Fibroblast of skin of left quadriceps (primary cell): ENCODE measurements at places on chromosomes 5 and 9.

- DNase-seq, result no peak
Measured at GRCh38 chr9:5095795-5096194, 89.6 kb downstream of the INSL6 start.

DNA sequence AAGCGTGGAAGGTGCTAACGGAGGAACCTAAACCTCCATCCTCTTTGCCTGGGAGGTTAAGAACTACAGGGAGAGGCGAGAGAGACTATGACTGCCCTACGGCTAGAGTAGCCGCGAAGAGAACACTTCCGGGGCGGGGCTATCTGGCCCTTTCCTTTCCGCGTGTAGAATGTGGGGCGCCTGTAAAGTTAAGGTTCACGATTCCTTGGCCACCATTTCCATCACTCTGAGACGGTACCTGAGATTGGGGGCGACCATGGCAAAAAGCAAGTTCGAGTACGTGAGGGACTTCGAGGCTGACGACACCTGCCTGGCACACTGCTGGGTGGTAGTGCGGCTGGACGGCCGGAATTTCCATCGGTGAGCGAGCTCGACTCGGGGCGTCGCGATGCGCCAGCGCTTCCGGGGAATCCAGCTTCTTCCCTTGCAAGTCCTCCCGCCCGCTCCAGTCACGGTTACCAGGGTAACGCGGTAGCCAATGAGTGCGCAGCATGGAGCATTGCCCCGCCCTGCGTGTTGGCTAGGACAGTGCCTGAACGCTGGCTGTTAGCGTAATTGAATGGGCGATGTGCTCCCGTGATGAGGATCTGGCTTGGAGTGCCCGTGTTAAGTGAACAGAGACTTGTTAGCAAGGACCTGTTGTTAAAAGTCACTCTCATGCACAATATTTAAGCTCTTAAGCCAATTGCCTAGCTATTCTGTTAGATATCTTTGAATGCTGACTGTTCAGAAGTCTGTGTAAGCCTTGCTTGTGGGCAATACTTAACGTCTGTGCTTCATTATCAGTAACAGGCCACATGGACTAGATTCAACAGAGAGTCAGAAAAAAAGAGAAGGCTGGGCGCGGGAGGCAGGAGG, at the start of gene THG1L:
Gene THG1L (plus strand): TSS at position 149 of the 858 bp plus-strand sequence. CDS start 21 bp downstream, at position 170.
- peak; percentile 97 for DNase-seq

- DNase-seq, result peak; percentile 60
Measured at GRCh38 chr9:109440797-109441287, 57.3 kb downstream of the PTPN3 start.

GRCh38 chr5:107304684-107305083, 366.1 kb downstream of the EFNA5 start:
- DNase-seq, result no peak

DNA sequence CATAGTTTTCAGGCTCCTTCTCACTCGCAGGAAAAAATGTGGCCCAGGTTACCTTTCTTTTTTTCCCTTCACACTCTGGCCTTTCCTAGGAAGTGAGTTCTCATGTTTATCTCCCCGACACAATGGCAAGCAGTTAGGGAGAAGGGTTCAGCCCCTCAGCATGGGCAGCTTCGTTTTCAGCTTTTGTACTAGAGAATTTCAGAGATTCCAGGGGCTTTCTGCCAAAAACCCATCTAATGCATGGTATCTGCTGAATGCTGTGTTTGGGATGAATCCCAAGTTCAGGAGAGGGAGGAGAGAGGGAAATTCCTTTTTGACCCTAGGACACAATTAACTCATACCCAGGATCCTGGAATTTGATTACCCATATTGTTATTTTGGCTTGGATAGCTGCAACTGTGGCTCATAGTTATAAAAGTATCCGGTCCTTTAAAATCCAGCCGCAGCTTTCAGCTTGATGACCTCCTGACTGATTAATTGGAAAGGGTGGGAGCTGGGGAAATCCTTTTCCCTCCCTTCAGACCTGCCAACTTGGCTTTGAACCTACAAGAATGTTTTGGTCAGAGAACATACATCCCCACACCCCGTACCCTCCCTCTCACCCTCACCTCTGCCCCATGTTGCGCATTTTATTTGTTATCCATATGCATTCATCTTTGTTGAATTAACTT, 78.4 kb downstream of the TMEM252 start:
- DNase-seq, result no peak

DNA sequence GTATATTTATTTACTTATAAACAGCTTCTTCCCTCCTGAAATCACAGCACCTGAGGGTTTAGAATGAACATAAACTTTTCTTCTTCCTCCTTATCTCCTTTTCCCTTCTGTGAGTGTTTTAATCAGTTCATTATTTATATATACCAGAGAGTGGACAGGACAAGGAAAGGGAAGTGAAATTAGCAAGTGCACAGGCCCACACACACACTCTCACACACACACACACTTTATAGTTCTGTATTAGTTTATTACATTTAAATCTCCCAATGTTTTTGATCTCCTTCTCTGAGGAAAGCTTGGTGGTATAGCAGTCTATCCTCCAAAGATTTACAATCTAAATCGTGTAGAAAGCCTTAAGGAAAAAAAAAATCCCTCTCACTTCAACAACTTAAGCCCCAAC, 353.5 kb downstream of the NDUFS4 start:
- no peak for DNase-seq

GRCh38 chr5:39648848-39649227, 224.1 kb upstream of the DAB2 start:
- DNase-seq, result no peak

GRCh38 chr9:14909961-14910805, at the start of gene FREM1:
TSS of gene FREM1 (minus strand) at chr9:14910428. CDS start at chr9:14868977, 41,451 bp downstream.
- no peak for DNase-seq

DNA sequence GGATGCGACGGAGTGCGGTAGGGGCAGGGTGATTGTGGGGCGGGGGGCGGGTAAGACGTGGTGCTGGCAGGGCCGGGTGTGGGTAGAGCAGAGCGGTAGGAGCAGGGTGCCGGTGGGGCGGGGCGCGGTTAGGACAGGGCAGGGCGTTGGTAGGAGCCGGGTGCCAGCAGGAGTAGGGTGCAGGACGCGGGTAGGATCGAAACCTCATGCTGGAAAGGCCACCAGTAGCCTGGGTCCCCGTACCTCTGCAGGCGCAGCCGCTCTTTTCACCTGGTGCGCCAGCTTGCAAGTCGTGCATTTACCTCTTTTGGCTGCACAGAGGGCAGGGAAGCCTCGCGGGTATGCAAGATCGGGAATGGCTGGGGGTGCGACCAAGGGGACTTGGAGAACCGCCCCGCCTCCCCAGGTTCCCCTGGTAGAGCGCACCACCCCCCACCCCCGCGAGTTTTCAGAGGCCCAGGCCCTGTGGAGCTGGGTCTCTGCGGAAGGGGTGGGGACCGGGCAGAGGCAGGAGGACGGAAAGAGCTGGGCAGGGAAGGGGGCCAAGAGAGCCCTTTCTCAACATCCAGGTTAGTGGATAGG, 104.8 kb upstream of the SIMC1 start:
- DNase-seq, result no peak

DNA sequence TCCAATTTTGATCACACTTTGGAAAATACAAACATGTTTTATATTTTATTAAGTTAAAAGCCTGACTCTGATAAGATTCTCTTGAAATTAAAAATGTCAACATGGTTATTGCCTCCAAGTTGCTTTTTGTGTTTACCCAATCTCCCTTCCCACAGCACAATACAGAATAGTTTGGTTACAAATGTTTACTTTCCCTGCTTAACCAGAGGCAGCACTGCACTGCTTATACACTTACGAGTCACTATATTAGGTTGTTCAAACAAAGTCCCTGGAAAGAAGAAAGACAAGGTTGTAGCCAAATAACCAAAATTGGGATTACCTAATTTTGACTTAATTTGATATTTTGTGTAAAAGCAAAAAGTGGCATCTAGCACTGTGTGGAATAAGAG, 25.9 kb downstream of the SRFBP1 start:
- DNase-seq, result no peak

GRCh38 chr5:141665995-141666940, 15.1 kb upstream of the FCHSD1 start:
- DNase-seq, result no peak

DNA sequence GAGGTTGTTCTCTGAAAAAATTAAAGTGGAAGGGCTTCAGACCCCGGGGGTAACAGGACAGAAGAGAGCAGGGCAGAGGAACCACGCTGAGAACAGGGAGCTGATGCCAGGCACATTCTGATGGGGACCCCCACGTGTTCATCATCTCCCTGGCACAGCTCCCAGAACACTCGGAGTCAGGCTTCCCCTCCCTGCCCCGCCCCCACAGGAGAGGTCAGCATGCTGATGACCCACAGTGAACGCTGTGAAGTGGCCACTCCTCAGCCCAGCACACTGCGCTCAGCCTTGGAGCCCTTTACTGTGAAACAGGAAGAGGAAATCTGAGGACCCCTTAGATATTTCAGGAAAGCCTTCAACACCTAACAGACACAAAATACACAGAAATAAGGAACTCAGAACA, 16.4 kb downstream of the RETREG1 start:
- no peak for DNase-seq

- peak; percentile 79 for DNase-seq
Measured at GRCh38 chr5:73030995-73031394, 75.2 kb downstream of the FCHO2 start.

DNA sequence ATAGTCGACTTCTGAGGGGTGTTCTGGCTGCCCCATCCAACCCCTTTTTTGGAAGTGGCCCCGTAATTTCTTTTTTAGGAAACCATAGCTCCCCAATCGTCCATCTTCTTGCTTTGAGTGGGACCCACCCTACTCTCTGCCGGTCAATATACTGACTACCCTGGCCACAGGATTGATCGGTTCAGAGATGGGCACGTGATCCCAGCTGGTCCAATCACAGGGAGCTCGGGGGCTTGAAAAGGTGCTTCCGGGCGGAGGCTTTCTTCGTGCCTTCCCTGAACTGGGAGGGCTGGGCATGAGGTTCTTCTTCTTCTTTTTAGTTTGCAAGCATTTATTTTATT, 78.7 kb upstream of the SH3PXD2B start:
- DNase-seq, result no peak

- no peak for DNase-seq
Measured at GRCh38 chr9:117672369-117672768, 31.8 kb upstream of the TLR4 start.

DNA sequence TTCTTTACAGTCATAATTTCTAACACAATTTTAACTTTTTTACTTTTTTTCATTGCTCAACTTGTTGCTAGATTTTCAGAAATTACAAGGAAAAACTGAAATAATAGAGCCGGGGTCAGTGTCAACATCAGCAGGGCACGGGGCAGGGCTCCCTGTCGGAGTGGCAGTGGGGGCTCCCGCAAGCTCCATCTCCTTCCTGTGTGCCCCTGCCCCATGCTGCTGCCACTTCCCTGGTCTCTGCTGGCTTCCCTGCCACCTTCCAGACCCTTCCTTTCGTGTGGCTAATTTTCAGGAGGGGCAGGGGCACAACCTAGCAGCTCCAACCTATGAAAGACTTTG, 1.0 kb upstream of the EXOC3 start:
- no peak for DNase-seq

GRCh38 chr5:111347021-111347420, 122.8 kb downstream of the CAMK4 start:
- DNase-seq, result no peak

DNA sequence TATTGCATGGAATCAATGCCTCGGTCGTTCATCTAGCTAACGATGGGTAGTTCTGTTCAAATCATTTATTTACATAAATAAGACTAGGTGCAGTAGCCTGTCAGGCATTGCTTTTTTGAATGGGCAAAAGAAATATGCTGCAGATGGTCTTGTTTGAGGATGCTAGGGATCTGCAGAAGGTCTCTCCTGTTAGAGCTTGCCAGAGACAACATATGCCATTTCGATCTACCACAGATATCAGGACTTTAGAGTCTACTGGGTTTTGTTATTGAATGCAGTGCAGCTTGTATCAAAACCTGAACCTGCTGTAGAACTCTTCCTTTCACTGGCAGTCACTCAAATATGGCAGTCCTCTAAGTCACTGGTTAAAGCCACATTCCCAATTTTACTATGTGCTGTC, 381.1 kb upstream of the CDH10 start:
- DNase-seq, result no peak

GRCh38 chr5:147179562-147180147, 55.2 kb upstream of the STK32A start:
- DNase-seq, result no peak

GRCh38 chr5:141343242-141343952, at the start of gene PCDHGA3:
TSS of gene PCDHGA3 (plus strand) at chr5:141343829. CDS start at chr5:141344034, 205 bp downstream.
- no peak for DNase-seq

GRCh38 chr5:150352244-150353031, 5.1 kb upstream of the TCOF1 start:
- DNase-seq, result no peak

DNA sequence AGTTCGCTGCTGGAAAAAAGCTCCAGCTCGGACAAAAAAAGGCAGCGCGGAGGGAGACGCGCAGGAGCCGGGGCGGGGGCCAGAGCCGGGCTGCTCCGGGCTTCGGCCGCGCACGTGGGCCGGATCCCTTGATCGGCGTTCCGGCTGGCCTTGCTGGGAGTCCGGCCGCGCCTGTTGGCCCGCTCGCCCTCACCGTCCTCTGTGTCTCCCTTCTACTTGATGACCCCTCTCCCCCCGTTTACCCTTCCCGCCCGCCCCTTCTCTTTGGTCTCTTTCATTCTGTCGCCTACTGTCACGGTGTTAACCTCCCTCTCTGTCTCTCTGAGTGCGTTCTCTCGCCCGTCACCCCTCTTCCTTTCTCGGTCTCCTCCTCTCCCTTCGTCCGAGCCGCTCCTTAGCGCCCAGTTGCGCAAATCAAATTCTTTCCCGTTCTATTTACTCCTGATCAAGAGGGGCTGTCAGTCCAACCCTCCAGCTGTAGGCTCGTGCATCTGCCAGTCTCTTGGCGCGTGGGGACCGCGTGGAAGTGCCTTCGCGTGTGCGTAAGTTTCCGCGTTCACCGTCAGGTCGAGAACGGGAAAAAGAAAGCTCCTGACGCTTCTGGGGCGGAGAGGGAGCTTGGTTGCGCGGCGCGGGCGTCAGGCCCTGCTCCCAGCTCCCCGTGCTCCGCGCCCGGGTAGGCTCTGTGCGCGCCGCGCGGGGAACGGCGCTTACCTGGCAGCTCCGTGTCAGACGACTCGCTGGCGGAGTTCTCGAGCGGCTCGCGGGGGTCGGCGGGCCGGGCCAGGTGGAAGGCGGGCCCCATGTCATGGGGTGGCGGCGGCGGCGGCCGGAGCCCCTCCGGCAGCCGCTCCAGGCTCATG, 798 bp downstream of the PITX1 start:
- DNase-seq, result no peak

GRCh38 chr5:57917004-57917403, 434.4 kb upstream of the ACTBL2 start:
- no peak for DNase-seq

DNA sequence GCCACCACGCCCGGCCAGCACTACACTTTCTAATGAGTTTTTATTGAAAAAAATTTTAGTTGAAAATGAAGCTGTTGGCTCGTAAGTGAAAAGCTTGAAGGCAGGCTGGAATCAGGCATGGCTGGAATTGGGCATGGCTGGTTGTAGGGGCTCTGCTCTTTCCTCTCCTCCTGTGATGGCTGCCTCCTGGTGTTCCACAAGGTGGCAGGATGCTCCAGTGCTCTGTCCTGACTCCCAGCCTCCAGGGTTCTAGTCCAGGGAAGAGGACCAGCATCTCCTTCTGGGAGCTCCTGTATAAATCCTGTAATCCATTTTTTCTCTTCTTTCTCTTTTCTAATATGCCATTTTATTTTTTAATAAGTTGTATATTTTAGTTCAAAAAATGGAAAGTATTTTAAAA, 57.2 kb upstream of the DHFR start:
- peak; percentile 8 for DNase-seq
